Central memory CD4-positive, alpha-beta T cell (primary cell): ENCODE measurements at places on chromosomes 5 and 9.

- DNase-seq: peak; percentile 43
Observed at GRCh38 chr5:54229041-54229780, 81.2 kb downstream of the ARL15 start.

DNA sequence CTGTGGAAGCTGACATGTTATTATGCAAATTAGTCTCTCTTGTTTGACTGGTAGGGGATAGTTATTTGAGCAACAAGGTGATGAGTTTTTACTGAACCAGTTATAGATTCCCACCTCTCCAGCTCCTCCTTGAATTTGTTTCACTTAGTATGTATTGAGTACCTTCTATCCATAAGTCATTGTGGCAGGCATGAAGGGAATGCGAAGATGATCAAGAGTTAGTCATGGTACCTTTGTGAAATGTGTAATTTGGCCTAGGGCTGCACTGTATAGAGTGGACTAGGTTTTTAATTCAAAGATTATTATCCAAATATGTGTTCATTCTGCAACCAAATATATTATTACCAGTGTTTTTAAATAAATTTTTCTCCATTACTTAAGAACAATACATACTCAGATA is 110.1 kb downstream of the HACD4 start:
- no peak for DNase-seq

DNA sequence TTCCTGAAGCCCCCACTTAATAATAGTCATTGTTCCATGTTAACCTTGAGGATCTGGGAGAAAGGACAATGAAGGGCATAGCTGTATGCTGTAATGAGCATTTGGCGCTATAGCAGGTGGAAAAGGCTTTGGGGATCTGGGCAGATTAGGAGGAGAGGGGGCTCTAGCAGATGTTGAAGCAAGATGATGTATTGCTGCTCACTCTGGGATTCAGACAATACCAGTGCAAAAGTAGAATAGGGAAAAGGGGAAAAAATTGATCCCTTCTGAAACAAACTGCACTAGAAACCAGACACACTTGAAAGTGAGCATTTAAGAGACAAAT is 575.3 kb upstream of the MEF2C start:
- no peak for DNase-seq

DNA sequence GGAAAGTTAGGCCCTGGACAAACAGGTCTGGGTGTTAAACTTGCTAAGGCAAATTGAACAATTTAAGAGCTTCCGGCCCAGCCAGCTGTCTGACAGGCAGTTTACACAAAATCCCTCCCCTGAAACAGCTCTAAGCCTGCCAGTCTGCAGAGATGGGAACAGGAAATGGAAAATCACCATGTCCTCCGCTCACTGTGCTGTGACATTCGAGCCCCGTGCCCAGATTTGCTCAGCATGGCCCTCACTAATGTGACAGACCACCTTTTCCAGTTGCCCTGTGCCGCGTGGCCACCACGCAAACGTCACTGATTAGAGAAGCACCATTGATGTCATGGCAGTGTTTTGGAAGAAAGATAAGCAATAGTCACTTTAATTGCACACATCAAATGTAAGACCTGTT is 41.0 kb downstream of the CCNJL start:
- no peak for DNase-seq

- no peak for DNase-seq
Observed at GRCh38 chr5:112283034-112283582, 136.0 kb downstream of the EPB41L4A start.
